Urinary bladder (tissue), 4 donors: ENCODE measurements at places on chromosomes 2 and 18. TPM values are rescaled to one million over a fixed set of nuclear protein-coding genes. Genes with fewer than 3 reads are reported as not detected.

Gene STARD6
- 0.53 TPM for total RNA-seq

Gene RAB31
- total RNA-seq, result 37.1 TPM

Gene UGT1A3
- total RNA-seq, result 1.2 TPM

Gene CCDC74B
- 5.2 TPM for total RNA-seq

Gene CCDC148
- total RNA-seq, result 5.3 TPM

Gene TTN
- 153 TPM for total RNA-seq

Gene ADD2
- total RNA-seq, result 3.5 TPM

Gene ATP8B1
- total RNA-seq, result 79.6 TPM

Gene GPR155
- 17.3 TPM for total RNA-seq

Gene GKN1
- not detected for total RNA-seq

GRCh38 chr2:284896-285492, 2.9 kb downstream of the ALKAL2 start:
- no peak for DNase-seq

GRCh38 chr2:98539056-98539735, 69.1 kb downstream of the COA5 start:
- DNase-seq, result no peak

GRCh38 chr2:206823178-206823577, 57.8 kb downstream of the FASTKD2 start:
- DNase-seq, result peak; percentile 50

- no peak for DNase-seq
These were observed 128.9 kb downstream of the WDSUB1 start for GRCh38 chr2:159157361-159158209.

DNA sequence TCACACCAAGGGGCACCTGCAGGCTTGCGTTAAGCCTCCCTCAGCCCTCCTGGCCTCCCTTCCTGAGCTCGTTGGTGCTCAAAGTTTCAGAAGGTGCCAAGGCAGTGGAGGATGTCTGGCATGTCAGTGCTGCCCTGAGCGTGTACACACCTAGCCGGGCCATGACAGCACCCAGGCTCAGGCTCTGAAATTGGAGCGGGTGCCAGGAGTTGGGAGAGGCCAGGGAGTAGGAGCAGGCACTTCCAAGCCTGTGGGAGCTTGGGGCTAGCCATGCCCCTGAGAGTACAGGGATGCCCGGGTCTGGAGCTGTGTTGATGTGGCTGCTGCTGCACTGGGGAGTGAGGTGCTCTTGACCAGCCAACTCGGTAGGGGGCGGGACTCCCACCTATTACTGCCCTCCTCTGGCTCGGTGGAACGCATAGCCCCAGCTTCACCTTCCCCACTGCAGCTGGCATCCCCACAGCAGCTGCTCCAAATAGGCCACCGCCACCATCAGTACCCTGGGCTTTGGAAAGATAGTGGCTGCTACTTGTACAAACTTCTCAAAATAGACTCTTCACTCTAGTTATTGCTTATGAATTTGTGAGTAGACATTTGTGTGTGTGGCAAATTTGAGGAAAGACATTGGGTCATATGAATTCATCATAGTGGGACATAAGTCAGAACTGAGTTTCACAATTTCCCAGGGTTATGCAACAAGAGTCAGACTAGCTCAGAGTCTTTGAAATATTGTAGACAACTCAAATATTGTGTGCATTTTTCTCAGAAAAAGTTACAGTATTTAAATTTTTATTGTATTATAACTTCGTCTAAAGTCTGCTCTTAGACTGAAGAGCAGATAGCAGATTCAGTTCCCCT, 6.8 kb upstream of the PCARE start:
- DNase-seq, result no peak

- no peak for DNase-seq
These were observed 207.0 kb downstream of the GLI2 start for GRCh38 chr2:120942658-120943057.

DNA sequence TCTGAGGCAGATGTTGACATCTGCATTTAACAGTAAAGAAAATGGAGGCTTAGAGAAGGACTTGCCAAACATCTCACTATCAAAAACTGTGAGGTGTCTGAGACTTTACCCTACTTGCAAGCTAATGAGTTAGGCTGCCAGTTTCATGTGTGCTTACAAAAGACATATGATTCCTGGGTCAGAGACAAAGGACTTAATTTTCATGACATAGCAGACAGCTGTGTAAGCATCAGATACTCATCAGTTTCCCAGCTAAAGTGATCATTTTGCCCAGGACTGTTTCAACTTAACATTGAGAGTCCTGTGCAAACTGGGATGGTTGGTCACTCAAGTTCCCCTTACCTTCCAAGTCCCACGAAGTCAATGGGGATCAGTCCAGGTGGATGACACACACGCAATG, 18.9 kb upstream of the DAPL1 start:
- no peak for DNase-seq

DNA sequence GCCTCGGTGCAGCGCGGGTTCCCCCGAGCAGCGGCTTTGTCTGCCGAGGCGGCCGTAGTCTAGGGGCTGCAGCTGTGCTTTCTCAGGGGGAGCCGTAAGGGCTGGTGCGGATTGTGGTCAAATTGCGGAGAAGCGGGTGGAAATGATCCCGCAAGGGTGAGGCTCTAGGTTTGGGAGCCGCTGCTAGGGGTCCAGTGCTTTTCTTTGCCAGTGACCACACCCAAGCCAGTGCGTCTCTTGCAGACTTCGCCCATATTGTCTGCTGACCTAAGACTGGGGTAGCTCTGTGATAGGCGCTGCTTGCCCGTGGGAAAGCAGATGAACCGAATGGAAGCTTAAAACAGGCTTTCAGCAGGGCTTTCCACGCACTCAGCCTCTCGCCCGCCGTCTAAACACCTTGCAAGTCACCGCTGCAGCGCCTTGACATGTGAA, 2.1 kb downstream of the DPYSL5 start:
- DNase-seq, result no peak

DNA sequence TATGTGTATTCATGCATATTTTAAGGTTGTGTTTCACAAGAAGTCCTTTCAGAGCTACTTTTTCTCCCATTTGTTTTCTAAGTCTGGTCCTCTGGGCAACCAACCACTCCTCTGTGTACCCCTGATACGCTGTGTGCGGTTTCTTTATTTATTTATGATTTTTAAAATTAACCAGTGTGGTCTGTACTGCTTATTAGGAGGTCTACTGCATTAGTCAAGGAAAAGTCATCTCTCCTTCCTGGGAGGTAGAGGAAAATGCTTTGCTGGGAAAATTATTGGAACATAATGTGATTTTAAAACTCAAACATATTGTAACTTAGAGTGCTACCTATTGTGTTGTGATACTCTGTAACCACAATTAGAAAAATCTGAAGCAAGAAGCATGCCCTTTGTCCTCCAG, 1404.3 kb downstream of the SUCLG1 start:
- DNase-seq, result no peak

- DNase-seq, result no peak
These were observed 19.8 kb downstream of the ADD2 start for GRCh38 chr2:70748002-70748784.

DNA sequence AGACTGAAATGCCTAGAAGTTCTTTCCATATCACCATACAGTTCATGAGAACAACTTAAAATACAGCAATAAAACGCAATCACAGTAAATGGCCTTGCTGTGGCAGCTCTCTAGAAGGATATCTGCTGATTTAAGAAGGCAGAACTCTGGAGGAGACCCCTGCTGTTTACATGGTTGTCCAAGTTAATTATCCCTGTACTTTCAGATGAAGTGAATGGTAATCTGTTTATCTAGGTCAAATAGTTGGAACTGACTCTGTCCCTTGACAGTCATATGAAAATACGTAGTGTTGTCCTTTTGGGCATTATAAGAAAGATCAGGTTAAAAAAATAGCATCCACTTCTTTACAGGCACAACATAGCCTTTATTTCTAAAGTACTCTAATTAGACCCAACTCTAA, 115.6 kb downstream of the COLEC12 start:
- no peak for DNase-seq

DNA sequence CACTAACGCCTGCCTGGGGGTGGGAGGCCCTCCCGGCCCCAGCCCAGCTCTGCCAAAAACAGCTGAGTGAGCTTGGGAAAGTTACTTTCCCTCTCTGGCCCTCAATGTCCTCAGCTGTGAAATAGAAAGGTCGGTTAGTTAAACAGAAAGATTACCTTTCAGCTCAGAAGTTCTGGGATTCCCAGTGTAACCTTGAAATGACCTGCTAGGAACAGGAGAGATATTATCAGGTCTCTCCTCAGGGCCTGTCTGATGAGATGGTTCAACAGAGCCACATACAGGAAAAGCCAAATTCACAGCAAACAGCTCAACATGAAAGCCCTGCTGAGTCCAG, 68.8 kb downstream of the LBH start:
- no peak for DNase-seq

GRCh38 chr2:156779416-156780120, 343.4 kb downstream of the GPD2 start:
- DNase-seq, result no peak

DNA sequence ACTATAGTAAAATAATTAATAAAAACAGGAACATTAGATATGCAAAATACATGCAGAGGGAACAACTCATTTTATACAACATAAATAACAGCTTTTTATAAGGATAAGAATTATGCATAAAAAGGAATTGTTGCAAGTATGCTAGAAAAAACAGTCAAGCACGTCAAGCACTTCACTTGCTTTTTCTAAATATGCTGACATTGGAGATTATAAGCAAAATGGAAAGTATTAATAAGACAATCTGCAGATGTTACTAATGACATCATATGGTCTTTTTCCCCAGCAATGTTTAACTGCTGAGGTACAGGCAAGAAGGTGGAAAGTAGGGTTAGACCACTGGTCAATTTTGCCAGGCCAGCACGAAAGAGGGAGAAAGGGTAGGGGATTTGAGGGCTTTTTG, 111.7 kb downstream of the HIBCH start:
- no peak for DNase-seq

DNA sequence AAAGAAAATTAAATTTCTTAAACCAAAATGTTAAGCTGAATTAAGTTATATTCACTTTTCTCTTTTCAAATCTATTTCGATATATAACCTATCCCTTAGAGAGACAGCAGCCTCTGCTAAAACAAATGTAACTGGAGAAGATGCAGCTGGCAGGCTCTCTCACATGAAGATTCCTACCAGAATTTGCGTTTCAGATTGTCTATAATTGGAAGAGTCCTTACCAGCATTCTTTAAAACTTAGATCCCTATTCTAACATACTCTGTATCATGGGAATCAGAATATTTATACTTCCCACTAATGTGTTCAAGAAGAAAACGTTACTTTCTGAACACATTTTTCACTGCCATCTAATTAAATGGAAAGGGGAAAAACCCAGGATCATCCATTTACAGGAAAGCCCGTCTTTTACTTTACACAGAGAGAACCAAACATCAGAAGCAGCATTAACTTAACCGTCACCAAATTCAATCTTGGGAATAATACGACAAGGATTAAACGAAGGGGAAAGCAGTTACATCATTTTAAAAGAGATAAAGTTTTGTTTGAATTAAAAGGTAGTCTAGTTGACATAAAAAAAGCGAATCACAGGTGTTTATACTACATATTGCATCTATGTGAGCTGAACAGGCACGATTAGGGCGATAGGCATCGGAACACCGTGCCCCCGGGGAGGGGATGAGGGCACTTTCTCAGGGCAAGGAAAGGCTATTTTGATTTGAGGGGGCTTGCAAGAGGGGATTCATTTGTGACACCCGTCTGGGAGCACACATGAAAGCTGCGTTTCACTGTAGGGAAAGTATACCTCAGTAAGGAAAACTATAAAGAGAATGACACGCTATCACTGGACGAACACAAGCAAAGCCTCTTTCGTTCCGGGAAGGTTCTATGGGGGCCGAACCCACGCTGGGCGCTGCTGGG, 1.3 kb downstream of the PTPN2 start:
- no peak for DNase-seq

DNA sequence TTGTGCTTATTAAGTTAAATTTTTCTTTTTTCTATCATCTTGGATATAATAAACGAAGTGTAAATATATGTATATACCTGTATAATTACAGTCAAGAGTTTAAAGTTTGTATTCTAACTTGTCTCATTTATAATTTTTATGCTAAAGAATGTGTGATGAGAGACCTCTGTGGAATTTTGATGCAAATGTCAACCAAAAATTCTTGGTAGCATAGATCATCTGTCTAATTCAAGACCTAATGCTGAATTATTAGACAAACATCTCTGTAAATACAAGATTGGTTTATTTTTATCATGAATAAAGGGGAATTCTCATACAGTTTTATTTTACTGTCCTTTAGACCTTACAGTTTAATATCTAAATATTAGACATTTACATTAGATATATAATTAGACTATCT, 149.2 kb upstream of the VWC2L start:
- DNase-seq, result no peak

DNA sequence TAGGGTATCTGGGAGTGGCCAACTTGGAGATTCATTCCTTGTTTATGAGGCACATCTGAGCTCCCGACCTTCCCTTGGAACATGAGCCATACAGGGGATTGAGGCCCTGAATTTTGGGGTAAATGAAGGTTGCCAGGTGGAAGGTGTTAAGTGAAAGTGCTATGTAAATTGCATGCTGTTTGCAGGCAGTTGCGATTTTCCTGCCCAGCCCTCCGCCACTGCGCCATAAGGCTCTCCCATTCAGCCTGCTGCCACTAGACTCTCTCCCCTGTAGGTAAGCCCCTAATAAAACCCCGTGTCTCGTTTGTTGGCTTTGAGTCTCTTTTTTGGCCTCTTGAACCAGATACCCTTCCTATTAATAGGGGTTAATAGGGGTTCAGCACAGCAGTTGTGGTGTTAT, 33.8 kb downstream of the PCARE start:
- no peak for DNase-seq

DNA sequence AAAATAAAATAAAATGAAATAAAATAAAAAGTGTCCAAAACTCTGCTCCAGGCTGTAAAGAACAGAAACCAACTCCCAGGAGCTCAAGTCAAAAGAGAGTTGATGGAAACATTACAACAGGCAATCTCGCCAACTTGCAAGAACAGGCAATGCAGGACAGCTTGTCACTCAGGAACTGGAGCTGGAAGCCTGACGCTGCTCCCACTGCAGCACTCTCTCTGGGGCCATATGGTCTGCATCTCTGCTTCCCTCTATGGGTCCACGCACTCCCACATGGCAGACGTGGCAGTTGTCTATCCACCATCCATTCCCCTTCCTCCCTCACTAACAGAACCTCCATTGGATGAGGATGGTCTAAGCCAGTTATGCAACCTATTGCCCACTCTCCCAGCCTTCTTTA, 23.3 kb upstream of the ARPC2 start:
- DNase-seq, result no peak

- DNase-seq, result no peak
These were observed 41.7 kb downstream of the HPCAL1 start for GRCh38 chr2:10344105-10345066.

DNA sequence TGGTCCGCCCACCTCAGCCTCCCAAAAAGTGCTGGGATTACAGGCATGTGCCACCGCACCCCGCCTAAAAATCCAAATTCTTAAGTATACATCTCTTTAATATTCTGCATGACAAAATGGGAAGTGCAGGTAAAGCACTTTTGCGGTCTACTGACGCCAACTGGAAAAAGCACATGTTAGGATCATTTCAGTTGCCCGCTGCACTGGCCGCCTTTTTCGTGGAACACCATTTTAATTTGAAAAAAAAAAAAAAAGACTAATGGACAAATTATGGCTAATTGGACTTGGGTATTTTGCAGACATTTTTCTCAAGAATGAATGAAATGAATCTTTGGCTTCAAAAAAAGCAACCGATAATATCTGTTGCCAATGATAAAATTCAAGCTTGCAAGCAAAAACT, 129.3 kb upstream of the GPC1 start:
- no peak for DNase-seq

GRCh38 chr18:42893977-42894376, 221.5 kb downstream of the RIT2 start:
- no peak for DNase-seq

- no peak for DNase-seq
These were observed 101.0 kb downstream of the ALPK2 start for GRCh38 chr18:58527952-58528287.

GRCh38 chr2:76247006-76247405, 536.3 kb upstream of the GCFC2 start:
- DNase-seq, result no peak
